AG09309 (cell line): ENCODE measurements at places on chromosomes 2 and 18.

DNA sequence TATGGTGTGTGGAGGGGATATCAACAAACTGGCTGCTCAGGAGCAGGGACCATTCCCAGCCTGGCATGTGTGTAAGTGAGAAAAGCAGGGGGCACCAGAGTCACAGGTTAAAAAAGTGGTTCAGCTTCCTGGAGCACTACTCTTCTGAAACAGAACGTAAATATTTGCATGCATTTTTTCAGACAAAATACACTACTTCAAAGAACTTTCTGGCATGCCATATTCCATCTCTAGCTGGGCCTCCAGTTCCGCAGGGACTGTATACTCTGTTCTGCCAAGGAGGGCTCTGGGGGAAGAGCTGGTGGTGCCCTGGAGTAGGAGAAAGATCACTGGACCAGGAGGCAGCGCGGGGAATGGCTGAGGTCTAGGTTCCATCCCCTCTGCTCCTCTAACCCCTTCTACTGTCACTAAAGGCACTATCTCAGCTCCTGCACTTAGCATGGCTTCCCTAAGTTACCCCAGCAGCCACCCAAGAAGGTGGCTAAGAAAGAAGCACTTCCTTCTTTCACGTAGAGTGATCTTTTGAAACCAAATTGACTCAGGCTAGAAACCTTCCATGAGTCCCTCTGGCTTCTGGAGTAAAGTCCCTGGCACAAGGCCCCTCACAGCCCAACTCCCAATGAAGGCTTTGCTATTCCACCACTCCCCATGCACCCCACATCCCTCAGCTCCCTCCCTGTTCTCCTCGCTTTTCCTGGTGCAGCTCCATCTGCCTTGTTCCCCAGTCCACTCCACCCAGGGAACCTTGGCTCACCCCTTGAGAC is 57.6 kb upstream of the CABLES1 start:
- DNase-seq: no peak

DNA sequence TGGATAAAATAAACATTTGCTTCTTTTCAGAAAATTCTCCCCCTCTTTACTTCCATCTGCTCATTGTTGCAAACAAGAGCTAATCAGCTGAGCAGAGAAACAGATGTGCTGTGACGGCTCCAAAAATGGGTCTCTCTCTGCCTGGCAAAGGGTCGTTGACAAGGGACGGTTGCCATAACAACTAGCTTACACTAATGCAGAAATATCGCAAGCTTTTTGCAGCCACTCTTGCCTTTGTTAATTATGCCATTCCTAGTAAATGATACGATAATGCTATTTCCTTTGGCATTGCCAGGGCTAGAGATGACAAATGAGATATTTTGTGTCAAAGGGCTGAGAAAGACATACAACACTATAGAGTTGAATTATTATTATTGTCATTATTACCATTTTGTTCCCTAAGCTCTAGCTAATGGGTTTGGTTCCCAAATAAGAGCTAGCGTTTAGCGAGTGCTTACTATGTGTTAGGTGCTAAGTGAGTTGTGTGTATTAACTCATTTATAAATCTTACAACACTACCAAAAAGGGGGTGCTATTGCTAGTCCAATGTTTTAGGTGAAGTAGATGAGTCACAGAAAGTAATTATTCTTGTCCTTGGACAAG is 46.8 kb downstream of the MYO3B start:
- no peak for DNase-seq

- DNase-seq: no peak
Observed at GRCh38 chr18:36887114-36887513, 58.2 kb downstream of the KIAA1328 start.

DNA sequence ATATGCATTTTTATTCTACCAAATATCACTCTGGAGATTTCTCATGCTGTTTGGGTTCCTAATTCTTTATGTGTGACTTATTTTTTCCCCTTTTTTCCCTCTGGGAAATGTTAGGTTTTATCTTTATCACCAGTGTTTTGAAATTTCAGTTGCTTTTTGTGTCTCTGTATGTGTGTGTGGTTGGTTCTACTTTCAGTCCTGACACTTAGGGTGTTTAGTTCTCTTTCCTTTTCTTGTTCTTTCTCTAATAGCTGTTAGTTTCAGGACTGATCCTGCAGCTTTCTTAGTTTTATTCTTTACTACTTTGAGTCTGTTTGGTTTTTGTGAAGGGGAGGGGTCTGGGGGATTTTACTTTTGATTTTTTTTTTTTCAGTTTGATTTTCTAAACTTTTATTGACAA is 23.1 kb downstream of the PPM1B start:
- DNase-seq: no peak

GRCh38 chr2:46720592-46721185 is 194.9 kb downstream of the MCFD2 start:
- no peak for DNase-seq
